ENCODE measurements at places on chromosomes 12 and 14.
A peak's percentile ranks its signal among the peaks of the same experiment; 100 is the strongest.

- no peak for DNase-seq
These were observed 3.3 kb downstream of the AKT1 start for GRCh38 chr14:104792101-104792884.

GRCh38 chr14:103521951-103522563 is 573 bp downstream of the CKB start:
- DNase-seq = no peak

- no peak for DNase-seq
These were observed 310.9 kb downstream of the ADGRD1 start for GRCh38 chr12:131264635-131265034.

- DNase-seq = no peak
These were observed 447.5 kb downstream of the NPAS3 start for GRCh38 chr14:33386140-33386539.

GRCh38 chr14:102026934-102027333 is 59.9 kb downstream of the HSP90AA1 start:
- no peak for DNase-seq

GRCh38 chr12:105352052-105352451 is 21.6 kb downstream of the C12orf75 start:
- no peak for DNase-seq

DNA sequence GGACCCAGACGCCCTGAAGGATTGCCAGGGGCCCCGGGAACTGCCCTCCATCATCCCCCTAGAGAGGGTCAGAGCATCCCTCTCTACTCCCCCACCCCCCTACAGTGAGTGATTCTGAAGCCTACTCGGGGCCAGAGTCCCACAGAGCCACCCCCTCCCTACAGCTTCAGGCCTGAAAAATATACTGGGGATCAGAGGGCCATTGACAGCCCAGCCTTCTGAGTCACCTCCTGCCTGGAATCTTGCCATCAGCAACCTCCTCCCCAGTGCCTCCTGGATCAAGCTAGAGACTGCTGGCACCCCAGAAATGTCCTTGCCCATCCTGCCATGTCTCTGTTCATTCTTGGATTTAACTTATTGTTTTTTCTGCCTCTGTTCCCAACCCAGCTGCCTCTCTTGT is 21.7 kb upstream of the MIA2 start:
- peak; percentile 51 for DNase-seq

- DNase-seq = no peak
These were observed 25.9 kb upstream of the HIGD1C start for GRCh38 chr12:50926415-50926814.

DNA sequence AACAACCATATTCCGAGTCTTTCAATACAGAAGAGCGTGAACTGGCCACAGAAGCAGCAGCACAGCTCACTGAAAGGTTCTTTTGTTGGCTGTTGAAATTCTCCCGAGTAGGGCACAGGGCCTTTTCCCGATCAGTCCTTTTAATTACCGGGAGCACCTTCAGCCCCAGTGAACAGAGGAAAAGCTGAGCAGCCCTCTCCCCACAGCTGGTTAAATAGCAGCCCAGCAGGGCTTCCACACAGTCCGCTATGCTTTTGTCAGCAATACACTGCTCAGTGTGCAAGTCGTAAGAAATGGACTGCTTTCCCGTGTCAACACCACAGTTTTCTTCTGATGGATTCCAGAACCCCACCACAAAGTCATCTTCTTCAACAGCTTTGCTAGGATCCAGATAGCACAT is 61.3 kb downstream of the DICER1 start:
- DNase-seq = no peak

- peak; percentile 19 for DNase-seq
These were observed 40.1 kb upstream of the CISTR start for GRCh38 chr12:53791735-53792326.

DNA sequence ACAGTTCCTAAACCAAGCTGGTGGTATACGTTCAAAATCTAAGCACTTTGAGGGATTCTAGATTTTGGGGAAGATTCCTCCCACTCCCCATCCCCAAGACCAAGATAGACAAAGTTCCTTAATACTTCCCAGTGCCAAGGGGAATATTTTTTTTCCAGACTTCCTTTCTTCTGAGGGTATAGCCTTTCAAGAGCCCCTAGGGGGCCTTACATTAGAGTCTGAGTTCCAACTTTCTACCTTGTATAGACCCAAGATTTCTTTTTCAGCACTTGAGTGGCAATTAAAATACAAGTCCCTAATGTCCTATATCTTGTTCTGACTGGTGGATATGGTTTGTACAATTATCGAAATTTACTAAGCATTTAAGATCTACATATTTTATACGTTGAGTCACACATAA is 28.7 kb upstream of the SOS2 start:
- no peak for DNase-seq

GRCh38 chr12:2057041-2057794 is 4.4 kb downstream of the CACNA1C start:
- peak; percentile 78 for DNase-seq

DNA sequence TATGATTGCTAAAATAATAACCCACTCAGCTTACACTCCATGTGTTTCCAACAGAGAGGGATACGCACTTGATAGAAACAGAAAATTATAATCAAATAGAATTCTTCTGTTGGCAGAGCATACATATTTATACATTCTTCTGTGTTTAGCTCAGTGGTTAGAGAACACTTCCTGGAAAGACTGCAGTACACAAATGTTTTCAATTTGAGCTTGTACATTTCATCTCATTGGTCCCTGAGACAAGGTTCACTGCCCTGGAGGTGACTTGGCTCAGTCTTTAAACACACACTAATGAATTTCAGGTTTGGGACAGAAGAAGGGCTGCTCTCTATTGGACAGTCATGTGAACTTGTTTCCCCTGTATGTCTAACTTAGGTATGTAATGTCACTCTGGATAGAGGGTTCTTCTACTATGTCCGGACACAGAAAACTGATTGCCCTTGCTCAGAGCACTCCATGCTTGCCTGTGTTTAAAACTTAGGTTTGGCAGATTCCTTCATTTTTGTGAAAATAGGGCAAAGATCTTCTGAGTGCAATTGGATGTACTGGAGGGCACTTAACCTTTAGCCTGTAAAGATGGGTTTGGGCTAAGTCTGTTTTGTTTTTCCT is 22.9 kb downstream of the PROX2 start:
- DNase-seq = no peak

DNA sequence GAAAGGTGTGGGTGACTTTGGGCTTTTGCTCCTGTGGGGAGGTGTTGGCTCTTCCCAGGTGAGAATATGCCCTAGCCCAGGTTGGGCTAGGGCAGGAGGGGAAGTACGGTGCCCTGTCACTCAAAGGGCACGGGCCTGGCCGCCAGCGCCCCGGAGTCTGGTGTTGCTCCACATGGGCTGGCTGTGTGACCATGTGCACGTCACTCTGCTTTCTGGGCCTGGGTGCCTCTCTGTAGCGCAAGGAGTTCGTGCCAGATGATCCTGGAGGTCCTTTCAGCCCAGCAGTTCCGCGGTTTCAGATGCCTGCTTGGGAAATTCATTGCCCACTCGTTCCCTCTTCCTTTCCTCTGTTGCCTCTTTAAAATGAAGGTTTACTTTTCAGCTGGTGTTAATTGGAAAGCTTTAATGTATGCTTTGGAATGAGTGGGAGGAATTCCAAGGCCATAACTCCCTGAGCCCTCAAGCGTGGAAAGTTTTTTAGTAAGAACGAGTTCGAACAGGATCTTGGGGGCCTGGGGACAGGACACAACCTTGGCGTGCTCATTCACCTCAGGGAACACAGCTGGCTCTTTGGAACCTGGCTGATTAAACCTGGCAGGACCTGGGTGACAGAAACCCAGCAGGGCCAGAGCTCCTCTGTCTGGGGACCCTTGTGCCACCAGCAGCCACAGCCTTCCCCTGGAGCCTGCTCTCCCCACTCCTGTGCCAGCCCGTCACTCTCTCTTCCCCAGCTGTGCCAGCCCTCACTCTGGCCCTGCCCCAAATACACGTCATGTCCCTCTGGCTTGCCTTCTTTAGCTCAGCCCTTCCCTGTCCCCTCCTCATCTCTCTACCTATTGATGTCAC is 42.8 kb downstream of the TSPAN9 start:
- no peak for DNase-seq

DNA sequence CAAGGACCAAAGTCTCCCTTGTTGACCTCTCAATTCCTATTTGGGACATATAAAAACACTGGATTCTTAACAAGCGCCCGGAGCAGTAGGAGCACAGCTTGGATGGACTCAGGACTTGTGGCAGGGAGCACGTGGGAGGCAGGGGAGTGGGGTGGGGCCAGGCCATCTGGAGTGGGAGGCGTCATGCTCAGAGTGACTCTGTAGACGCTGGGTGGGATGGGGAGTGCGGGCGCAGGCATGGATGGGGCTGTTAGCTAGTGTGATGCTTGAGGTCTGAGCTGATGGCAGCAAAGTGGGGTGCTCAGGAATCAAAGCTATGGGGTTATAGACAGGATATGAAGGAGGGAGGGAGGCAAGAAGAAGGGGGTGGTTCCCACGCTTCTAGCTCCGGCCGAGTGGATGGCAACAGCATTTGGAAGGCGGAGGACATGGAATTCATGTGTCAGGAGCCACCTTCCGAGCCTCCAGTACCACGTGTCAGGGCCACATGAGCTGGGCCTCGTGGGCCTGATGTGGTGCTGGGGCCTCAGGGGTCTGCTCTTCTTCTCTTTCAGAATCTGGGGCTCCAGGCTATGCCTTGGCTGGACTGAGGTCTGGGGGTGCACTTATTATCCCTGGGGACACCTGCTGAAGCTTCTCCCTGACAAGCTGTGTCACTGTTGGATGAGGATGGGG is 26.2 kb downstream of the MEG3 start:
- DNase-seq = no peak

DNA sequence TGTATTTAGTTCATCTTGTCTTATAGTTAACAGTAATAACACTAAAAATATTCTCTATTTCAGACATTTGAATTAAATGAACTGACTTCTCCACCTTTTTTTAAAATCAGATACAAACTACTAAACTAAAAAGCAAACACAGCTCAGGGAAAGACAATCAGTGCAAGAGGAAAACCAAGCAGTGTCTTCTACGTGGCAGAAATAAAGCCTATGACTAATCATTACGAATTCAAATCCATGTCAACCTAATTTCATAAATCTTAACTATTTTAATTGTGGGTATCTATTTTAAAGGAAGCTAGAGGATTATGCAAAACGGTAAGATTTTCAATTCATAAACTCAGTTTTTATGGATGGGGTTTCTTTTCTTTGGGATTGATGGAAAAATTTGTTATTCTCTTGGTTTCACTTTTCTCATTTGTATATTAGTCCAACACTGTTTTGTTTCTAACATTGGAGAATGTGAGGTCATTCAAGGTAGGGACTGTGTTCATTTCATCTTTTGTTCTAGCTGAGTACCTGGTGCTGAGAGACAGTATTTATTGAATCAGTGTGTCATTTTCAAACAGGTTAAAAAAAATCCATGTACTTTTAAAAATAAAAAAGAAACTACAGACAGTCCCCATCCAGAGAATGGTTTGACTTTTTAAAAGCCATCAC is 12.8 kb upstream of the PALS1 start:
- no peak for DNase-seq

DNA sequence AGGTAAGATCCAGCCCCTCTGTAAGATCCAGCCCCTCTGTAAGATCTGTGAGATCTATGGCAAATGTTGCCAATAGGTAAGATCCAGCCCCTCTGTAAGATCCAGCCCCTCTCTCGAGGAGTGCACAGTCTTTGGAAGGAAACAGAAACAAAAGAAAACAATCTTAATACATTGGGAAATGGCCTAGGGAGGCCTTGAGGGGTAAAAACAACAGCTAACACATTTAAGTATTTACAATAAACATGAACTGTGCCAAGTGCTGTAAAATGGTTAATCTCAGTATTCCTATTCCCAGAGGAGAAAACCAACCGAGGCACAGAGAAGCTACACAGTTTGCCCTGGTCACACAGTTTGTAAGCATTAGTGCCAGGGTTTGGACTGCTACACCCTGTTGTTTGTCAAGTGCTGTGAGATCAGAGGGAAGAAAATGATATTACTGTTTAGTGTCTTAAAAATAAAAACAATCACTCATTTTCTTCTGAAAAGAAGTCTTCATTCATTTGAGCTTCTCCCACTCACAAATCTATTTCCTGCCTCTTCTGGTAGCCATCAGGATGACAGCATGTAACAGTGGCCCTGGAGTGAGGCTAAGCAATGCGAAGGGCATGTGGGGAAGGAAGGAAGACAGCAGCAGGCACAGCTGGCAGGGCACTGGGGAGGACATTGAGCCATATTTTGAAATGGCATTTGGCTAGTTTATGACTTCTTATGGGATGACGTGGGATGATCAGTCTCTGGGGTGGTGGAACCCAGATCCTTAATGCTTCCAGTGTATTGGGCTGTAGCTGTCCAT is 118.7 kb upstream of the PTPRQ start:
- no peak for DNase-seq

- DNase-seq = no peak
These were observed 177.4 kb downstream of the DICER1 start for GRCh38 chr14:94979891-94980290.

GRCh38 chr12:81758421-81759189 is 545 bp downstream of the PPFIA2 start:
- DNase-seq = no peak

DNA sequence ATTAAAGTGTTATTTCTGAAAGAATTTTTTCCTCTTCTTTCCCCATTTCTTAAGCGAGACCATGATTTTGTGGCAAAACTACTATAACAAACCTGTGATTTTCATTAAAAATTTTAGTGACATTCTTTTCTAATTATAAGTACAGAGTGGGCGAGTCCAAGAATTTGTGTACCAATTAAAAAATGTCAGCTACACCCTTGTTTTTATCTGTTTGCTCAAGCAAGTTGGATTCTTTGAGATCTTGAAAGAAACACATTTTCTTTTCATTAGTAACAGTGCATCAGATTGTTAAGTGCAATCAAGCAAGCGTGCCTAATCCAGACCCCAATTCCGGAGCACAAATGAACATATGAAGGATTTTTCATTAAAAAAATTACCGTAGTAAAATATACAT is 338.8 kb upstream of the DDHD1 start:
- DNase-seq = no peak

- no peak for DNase-seq
These were observed 28.2 kb downstream of the FOXA1 start for GRCh38 chr14:37566811-37567371.

GRCh38 chr12:9701380-9702154 is 31.3 kb downstream of the CLECL1 start:
- DNase-seq = no peak

GRCh38 chr14:103641161-103641560 is 12.2 kb downstream of the KLC1 start:
- no peak for DNase-seq

- peak; percentile 78 for DNase-seq
These were observed 1206.6 kb upstream of the TMEM132C start for GRCh38 chr12:127060310-127060847.

GRCh38 chr14:53845813-53846693 is 110.6 kb downstream of the BMP4 start:
- no peak for DNase-seq
